Memory B cell (primary cell): ENCODE measurements at places on chromosomes 7 and 10.

- DNase-seq: no peak
Measured at GRCh38 chr10:95664543-95664942, 8.0 kb upstream of the ALDH18A1 start.

GRCh38 chr10:124268976-124269375, 149.7 kb downstream of the OAT start:
- no peak for DNase-seq

GRCh38 chr7:113561446-113561845, 357.4 kb downstream of the PPP1R3A start:
- DNase-seq: no peak

DNA sequence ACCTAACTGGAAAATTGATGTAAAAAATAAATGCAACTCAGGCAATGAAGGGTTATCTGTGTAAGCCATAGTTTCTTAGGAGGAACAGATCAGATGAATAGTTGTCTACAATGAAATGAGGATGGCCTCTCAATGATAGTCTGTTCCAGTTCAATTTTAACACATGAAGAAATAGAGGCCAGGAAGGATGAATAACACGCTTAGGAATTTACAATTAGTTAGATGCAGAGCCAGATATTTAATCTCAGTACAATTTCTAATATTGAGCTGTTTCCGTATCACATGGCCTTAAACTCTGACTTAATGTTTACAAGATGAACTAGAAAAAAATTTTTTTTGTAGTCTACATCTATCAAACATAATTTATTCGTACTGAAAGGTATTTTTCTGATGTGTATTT, 176.6 kb downstream of the GALNT11 start:
- DNase-seq: no peak

DNA sequence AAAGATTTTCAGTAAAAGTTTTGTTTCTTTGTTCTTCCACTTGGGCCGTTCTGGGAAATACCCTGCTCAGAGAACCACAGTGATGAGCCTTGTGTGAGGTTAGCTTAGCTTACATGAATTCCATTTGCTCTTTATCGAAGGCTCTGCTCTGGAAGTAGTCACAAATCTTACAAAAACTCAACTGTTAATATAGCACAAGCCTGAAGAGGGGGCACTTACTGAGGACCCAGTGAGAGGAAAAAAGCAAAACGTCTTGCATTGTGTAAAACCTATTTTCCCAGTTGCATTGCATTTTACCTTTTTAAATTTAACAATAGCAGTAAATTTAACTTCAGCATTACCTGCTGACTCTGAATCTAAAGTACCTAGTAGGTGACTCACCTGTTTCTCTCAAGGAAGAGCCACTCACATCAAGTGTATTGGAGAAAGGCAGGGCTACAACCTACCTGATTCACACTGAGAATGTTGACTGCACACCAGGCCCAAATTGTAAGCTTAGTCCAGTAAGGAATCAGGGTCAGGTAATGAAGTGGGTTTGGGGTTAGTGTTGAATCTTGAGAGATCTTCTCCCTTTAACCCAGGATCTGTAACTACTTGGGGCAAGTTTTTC, 42.3 kb downstream of the PPP1R17 start:
- DNase-seq: no peak
